ENCODE measurements at places on chromosomes 5 and 9.

- no peak for DNase-seq
Observed at GRCh38 chr9:8382266-8382665, 582.7 kb upstream of the DMAC1 start.

DNA sequence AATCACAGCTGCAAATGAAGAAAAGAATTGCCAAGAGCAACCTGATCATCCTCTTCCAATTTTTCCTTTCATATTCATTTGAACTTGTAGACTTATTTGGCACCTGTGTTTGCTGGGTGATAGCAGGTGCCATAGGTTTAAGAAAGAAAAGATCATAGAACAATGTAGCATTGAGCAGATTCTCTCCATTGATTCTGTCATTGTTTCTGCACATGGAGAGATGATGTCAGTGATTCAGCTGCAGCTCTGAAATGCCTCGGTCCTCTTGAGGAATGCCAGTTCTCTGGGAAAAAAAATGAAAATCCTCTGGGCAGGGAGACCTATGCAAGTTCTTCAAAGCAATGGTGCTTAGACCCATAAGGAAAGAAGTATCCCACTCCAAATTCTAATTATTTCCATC lies 418.1 kb upstream of the KLF4 start:
- DNase-seq: no peak

GRCh38 chr9:78547831-78548230 lies 250.9 kb downstream of the PSAT1 start:
- no peak for DNase-seq

DNA sequence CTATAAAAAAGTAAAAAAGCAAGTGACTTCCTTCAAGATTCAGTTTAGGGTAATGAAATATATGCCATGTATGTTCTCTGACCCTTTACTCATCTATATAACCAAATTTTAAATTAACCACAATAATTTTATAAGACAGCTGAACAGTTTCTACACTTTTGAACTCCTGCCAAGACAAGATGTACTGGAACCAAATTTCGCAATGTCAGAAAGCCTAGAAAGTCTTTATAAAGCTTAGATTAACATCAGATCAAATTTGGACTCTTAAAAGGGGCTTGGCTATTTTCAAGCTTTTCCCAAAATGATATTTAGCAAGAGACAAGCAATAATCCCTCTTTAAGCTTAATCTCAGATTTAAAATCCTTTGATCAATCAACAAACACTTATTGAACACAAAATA lies 362.6 kb downstream of the PTPRD start:
- no peak for DNase-seq

DNA sequence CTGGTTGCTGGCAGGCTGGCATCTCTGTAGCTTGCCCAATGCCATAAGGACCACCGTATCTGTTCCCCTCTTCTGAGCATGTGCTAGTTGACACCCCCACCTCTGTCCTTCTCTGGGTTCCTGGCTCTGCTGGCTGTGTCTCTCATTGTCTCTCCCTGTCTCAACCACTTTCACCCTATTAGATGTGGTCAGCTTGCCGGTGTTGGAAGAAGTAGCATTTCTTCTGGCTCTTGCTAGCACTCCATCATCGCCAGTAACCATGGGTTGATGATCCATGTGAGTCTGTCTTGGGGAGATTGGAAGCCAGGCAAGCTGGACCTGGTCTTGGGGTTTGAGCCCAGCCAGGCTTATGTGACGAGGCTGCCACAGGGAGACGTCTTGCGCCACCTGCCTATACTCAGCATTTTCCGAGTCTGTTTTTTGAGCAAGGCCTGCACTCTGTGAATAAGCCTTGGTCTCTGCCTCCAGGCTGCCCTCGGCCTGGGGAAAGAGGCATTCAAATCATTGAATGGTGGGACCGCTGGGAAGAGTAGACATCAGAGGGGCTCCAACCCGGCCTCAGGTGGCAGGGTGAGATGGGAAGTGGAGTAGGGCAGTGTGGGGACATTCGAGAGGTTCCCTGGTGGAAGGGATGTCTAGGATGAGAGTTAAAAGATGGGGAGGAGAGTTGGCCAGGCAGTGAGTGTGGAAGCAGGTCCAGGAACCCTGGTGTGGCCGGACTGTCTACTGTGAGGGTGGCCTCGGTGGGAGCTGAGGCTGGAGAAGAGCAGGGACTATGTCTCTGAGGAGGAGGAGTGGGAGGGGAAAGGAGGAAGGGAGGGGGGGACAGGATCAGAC lies 74.3 kb downstream of the ZNF618 start:
- DNase-seq: no peak

- no peak for DNase-seq
Observed at GRCh38 chr5:93607367-93608258, 24.6 kb downstream of the NR2F1 start.

All from Right ventricle myocardium inferior (tissue), 1 donor.